ENCODE measurements at places on chromosomes 1 and 21. TPM values are rescaled to one million over a fixed set of nuclear protein-coding genes. Genes with fewer than 3 reads are reported as not detected.

The CD1E gene
- total RNA-seq, result not detected

The LRRIQ3 gene
- total RNA-seq, result 0.91 TPM

The SGIP1 gene
- 6.3 TPM for total RNA-seq

The PPFIA4 gene
- total RNA-seq, result 12.5 TPM

The BCL2L15 gene
- total RNA-seq, result not detected
